ENCODE measurements at places on chromosomes 2 and 18.

DNA sequence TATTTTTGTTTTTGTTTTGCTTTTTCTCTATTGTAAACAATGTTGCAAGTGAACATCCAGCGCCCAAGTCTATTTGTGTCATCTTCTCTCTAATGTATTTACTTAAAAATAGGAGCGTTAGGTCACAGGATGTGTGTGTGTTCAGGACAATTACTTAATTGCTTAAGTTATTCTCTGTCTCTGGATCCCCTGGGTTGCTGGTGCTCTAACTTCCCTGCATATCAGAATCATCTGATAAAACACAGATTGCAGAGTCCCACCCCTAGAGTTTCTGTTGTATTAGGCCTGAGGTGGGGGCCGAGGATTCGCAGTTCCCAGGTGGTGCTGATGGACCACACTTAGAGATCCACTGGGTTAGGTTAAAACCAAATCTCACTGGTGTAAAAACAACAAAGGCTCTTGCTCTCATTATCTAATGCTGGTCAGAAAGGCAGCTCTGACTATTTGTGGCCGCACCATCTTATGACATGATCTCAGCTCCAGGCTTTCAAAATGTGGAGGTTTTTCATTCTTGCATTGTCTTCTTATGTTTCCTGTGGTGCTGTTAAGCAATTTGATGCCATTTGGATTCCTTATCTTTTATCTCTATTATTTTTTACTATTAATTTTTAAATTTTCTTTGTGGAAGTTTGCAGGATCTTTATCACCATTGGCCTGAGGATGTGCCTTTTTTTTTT is 87.7 kb downstream of the CLIP4 start:
- H3K27ac ChIP-seq: no peak overlapping the region
- H3K36me3 ChIP-seq: peaks cover 2% of the 10 kb centered on the region
- no peak for DNase-seq
- H3K4me3 ChIP-seq: no peak overlapping the region
- no peaks in the 10 kb centered on the region for H3K4me1 ChIP-seq

DNA sequence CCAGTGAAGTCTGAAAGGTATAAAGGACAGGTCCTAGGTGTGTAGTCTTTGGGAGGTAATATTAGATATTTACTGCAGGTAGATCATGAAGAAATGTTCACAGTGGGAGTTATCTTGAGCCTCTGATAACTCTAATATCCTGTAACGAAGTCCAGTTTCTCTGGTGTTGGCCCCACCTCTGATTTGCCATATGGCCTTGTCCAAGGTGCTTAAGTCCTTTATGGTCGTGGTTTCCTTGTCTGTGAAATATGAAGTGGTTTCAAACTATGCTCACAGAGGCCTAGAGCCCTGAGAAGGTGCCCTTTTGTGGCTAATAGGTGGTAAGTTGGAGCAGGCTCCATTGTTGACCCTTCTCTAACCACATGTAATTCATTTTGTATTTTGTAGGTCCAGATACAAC is 190.7 kb downstream of the ICOS start:
- H3K4me3 ChIP-seq: no peak overlapping the region
- H3K27me3 ChIP-seq: no peaks in the 10 kb centered on the region

- no peaks in the 10 kb centered on the region for H3K4me1 ChIP-seq
- no peak for DNase-seq
- H3K27ac ChIP-seq: no peak overlapping the region
- no peaks in the 10 kb centered on the region for H3K27me3 ChIP-seq
- no peak overlapping the region for H3K4me3 ChIP-seq
Observed at GRCh38 chr2:168449419-168449818, 6.7 kb upstream of the CERS6 start.

GRCh38 chr2:65075176-65075575 is 19.0 kb downstream of the CEP68 start:
- H3K27ac ChIP-seq: peak overlapping the region; percentile 31
- H3K36me3 ChIP-seq: peaks cover 86% of the 10 kb centered on the region
- H3K4me3 ChIP-seq: no peak overlapping the region

- no peaks in the 10 kb centered on the region for H3K36me3 ChIP-seq
- H3K27me3 ChIP-seq: no peaks in the 10 kb centered on the region
- H3K4me3 ChIP-seq: no peak overlapping the region
- no peak overlapping the region for H3K27ac ChIP-seq
- H3K4me1 ChIP-seq: peaks cover 2% of the 10 kb centered on the region
Observed at GRCh38 chr18:7886436-7886835, 319.3 kb downstream of the PTPRM start.

DNA sequence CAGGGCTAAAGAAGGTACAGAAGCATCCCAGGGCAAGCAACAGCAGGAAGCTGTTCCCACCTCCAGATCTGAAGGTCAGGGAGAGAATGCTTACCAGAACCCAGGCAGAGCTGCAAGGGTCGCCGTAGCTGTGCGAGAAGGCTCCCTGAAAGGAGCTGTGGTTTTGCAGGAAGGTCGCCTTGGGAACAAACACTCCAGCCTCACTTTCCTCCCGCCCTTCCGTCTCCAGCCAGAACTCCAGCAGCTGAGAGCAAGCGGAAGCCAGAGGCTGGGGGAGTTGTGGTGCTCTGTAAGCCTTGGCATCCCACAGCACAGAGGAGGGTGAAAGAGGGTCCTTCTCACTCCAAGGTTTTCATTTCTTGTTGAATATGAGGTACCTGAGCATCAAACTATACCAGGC is 18.3 kb upstream of the ICOS start:
- H3K27me3 ChIP-seq: no peaks in the 10 kb centered on the region
- H3K27ac ChIP-seq: no peak overlapping the region
- no peak overlapping the region for H3K4me3 ChIP-seq
- no peak for DNase-seq
- no peaks in the 10 kb centered on the region for H3K36me3 ChIP-seq

GRCh38 chr2:204074456-204074855 is 137.9 kb downstream of the ICOS start:
- H3K27ac ChIP-seq: no peak overlapping the region
- no peak for DNase-seq
- H3K4me3 ChIP-seq: no peak overlapping the region
- no peaks in the 10 kb centered on the region for H3K4me1 ChIP-seq
- no peaks in the 10 kb centered on the region for H3K27me3 ChIP-seq

GRCh38 chr2:175976391-175977157 is 25.5 kb downstream of the LNPK start:
- no peak for DNase-seq
- peaks cover 57% of the 10 kb centered on the region for H3K36me3 ChIP-seq
- no peaks in the 10 kb centered on the region for H3K4me1 ChIP-seq
- H3K4me3 ChIP-seq: no peak overlapping the region

DNA sequence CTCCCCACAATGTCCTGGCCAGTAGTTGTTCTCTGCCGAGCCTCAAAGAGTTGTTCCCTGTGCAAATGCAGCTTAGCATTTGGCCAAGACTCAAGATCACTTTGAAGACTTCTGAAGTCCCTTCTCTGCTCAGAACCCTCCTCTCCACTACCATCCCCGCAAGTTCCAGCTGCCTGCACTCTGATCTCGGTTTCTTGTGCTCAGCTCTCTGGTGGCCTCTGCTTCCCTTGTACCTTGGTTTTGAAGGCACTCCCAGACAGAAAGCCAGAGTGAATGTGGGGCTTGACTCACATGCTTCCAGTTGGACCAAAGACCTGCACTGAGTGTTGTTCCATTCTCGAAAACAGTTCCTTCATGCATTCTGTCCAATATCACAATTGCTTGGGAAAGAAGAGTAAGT is 28.6 kb downstream of the CRACDL start:
- H3K4me1 ChIP-seq: peaks cover 18% of the 10 kb centered on the region
- no peaks in the 10 kb centered on the region for H3K36me3 ChIP-seq
- no peak for DNase-seq
- no peak overlapping the region for H3K4me3 ChIP-seq
- H3K27ac ChIP-seq: no peak overlapping the region

- no peaks in the 10 kb centered on the region for H3K4me1 ChIP-seq
- no peaks in the 10 kb centered on the region for H3K27me3 ChIP-seq
- no peak overlapping the region for H3K27ac ChIP-seq
- H3K4me3 ChIP-seq: no peak overlapping the region
- no peak for DNase-seq
Observed at GRCh38 chr2:201754717-201755415, 25.9 kb downstream of the ALS2 start.

DNA sequence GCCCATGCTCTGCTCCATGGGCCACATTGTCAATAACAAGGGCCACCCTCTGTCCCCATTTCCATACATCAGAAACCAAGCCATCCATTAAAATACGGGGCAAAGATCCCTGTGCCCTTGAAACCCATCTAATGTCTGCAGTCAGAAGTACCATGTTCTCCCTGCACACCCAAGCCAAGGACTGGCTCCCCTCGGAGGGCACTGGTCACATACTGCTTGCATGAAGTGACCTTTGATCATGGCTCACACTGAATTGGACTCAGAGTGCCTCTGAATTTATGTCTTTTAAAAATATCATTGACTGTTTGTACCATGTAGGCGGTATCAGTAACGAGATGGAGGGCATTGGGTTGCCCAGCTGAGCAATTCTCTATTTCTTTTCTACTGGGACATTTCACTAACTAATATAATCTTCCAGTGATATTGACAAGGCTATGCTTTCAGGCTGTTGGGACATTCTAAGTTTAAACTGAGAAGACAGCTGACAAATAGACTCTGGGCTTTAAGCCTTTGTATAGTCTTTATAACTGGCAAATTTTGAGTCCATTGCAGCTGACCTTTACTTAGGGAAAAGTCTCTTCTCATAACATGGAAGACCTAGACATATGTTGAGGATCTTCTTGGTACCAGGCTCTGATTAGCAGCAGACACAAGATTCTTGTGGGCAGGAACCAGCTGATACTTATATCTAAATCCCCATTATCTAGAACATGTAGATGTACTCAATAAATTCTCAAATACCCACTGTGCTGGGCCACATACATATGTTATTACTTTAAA is 214.3 kb downstream of the MYCN start:
- no peaks in the 10 kb centered on the region for H3K27me3 ChIP-seq
- no peak for DNase-seq
- no peak overlapping the region for H3K27ac ChIP-seq

DNA sequence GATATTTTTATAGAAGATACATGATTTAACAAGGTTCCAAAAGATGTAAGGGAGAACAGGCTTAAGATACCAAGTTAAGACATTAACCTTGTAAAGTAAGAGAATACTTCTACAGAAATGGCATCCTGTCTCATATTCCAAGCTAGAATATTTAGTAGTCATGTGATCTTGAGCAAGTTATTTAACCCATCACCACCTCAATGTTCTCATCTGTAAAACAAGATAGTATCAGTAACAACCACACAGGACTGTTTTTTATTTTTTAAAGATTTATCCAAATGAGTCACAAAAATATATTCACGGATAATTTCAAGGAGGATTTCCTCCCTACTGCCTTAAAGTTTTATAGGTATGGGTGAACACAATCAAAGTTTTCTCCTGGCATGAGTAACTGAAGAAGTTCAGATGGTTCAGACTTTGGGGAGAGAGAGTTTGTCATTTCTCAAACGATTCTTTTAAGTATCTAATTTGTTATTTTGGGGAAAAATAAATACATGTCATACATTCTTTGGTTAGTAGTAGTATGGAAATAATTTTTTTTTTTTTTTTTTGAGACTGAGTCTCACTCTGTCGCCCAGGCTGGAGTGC is 25.9 kb downstream of the ROCK1 start:
- H3K36me3 ChIP-seq: peaks cover 2% of the 10 kb centered on the region
- no peak for DNase-seq
- H3K4me3 ChIP-seq: no peak overlapping the region
- no peak overlapping the region for H3K27ac ChIP-seq
- no peaks in the 10 kb centered on the region for H3K27me3 ChIP-seq
- no peaks in the 10 kb centered on the region for H3K4me1 ChIP-seq

- H3K36me3 ChIP-seq: peaks cover 13% of the 10 kb centered on the region
- H3K4me3 ChIP-seq: no peak overlapping the region
- peak overlapping the region; percentile 98 for H3K27ac ChIP-seq
- peaks cover 5% of the 10 kb centered on the region for H3K4me1 ChIP-seq
- no peak for DNase-seq
- H3K27me3 ChIP-seq: no peaks in the 10 kb centered on the region
Observed at GRCh38 chr2:200809506-200810251, 2.0 kb upstream of the BZW1 start.

DNA sequence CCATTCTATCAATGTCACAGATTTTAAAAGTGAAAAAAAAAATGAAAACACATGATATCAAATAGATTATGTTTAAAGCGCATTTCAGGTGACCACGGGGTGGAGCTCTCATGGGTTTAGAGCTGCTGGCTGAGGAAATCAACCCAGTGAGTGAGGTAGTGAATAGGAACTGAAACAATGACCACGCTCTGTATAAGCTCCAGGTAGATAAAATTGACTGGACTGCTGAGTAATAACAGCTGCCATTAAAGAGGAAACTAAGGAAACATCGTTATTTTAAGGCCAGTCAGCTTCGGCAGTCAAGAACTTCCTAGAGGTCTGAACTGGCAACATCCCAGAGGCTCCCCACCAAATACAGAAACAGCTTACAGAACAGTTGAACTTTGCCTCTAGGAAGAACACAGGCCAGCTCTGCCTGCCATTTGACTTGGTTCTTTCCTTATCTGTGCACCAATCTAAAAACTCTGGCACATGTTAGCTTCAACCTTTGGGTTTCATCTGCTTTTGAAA is 185.9 kb downstream of the PDE1A start:
- H3K27ac ChIP-seq: no peak overlapping the region
- no peaks in the 10 kb centered on the region for H3K36me3 ChIP-seq
- H3K4me3 ChIP-seq: no peak overlapping the region
- DNase-seq: no peak

DNA sequence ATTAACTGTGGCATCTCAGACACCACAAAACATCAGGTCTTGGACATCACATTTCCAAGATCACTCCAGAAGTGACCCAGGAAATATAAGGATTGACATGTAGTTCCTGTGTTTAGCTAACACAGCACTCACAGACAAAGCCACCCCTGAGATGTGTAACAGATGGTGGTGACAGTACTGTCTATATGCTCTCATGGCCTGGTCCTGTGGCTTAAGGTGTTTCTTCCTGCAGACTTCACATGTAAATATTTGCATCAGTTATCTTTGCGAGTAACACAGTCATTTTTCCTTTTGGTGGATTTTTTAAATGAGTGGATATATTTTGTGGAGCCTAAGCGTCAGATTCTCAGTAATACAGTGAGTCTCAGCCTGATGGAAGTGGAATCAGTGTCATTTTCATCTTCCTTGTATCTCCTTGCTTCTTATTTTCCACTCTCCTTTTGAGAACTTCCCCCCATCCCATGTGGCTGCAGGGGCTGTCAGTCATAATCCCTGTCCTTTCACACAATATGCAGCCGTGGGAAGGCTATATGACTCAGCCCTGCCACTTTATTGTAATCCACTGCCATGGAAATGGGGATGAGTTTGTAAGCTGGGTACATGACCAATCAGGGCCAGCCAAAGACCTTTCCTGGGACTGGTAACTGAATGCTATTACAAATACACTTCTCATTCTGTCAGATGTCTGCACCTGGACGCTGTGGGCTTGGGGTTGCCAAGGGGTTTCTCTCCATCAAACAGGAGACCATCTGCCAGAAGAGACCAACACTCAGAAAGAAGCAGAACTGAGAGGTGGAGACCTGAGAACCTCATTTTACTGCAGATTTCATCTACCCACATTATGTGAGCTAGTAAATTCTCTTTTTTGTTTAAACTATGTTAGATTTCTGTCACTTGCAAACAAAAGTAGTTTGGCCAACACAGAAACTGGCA is 74.3 kb downstream of the ICOS start:
- no peaks in the 10 kb centered on the region for H3K27me3 ChIP-seq
- H3K4me1 ChIP-seq: no peaks in the 10 kb centered on the region
- no peak overlapping the region for H3K4me3 ChIP-seq
- no peaks in the 10 kb centered on the region for H3K36me3 ChIP-seq
- H3K27ac ChIP-seq: no peak overlapping the region
- no peak for DNase-seq

- no peak overlapping the region for H3K27ac ChIP-seq
- no peaks in the 10 kb centered on the region for H3K27me3 ChIP-seq
- no peaks in the 10 kb centered on the region for H3K4me1 ChIP-seq
- DNase-seq: no peak
Observed at GRCh38 chr2:26597197-26597596, 44.0 kb downstream of the CIB4 start.
